ENCODE measurements at places on chromosomes 1 and 21. TPM values are rescaled to one million over a fixed set of nuclear protein-coding genes. Genes with fewer than 3 reads are reported as not detected.

Gene CASZ1
- 0.18 TPM for total RNA-seq

Gene SYT6
- not detected for total RNA-seq

Gene REN
- total RNA-seq = 0.54 TPM

Gene KCNT2
- total RNA-seq = 0.56 TPM

Gene BARHL2
- not detected for total RNA-seq

Gene GPA33
- total RNA-seq = not detected

Gene NPPB
- not detected for total RNA-seq

Gene ST6GALNAC5
- 3.4 TPM for total RNA-seq

Gene AADACL3
- not detected for total RNA-seq

Gene COA7
- 20.3 TPM for total RNA-seq
